H54 (cell line): ENCODE measurements at places on chromosomes 4 and X.

GRCh38 chr4:119564106-119564505 lies 64.5 kb downstream of the PDE5A start:
- no peak for DNase-seq

DNA sequence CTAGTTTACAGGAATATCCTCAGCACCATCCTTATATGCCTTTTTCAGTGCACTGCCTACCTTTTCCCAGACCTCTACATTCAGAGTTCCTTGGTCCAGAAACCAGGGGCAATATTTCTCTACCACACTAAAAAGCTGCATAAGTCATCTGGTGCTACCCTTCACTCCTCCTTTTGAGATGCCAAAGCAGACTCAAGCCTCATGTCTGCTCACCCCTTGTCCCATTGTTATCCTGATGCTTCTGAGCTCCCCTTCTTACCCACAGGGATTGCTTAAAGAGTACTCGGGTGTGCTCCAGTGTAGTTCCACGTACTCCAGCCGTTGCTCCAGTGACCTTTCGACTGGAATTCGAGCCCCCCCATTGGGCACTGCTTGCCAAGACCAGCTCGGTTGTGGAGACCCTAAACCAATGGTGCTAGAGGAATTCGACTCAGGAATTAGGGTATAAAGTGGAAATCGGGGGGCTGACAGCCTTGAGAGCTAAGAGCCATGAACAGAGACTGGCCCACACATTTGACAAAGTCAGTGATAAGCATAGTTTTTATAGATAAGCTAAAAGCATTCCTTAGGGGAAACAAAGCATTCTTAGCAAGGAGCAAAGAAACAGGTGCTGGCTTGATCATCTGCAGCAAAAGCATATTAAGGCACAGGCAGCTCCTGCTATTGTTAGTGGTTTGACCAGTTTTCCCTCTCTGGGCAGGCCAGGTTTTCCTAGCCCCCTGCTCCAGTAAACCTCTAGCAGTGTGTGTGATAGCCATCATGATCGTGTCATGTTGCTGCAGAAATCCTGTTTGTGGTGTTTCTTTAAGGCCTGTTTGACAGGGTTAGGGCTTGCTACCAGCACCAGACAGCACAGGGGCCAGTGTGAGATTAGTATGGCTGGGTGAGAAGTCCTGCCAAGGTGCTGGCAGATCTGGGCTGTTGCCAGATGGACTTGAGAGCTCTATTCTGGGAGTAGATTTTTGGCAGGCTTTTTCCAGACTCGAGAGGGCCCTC lies 57.5 kb upstream of the WDR1 start:
- DNase-seq, result no peak

DNA sequence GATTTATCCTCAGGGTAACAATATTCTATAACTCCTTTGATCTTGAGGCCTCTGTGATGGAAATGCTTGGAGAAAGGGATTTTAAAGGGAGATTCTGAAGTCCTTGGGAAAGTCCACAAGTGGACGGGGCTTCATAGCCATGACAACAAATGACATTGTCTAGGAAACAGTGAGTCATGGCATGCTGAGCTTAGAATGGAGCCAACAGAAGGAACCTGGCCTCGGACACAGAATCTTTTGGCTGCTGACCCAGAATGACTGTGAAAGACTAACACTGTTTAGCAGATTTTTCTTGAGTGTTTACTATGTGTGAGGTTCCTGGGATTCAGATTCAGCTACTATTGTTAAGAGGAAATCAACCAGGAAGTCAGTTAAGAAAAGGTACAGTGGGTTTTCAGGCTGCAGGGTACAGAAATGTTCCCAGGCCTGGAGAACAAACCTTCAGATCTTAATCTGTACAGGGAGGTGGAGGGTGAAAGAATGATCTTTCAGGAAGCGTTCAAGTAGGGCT lies 18.1 kb upstream of the CXCL2 start:
- no peak for DNase-seq

GRCh38 chrX:45712067-45712466 lies 511.4 kb upstream of the DIPK2B start:
- DNase-seq, result no peak

DNA sequence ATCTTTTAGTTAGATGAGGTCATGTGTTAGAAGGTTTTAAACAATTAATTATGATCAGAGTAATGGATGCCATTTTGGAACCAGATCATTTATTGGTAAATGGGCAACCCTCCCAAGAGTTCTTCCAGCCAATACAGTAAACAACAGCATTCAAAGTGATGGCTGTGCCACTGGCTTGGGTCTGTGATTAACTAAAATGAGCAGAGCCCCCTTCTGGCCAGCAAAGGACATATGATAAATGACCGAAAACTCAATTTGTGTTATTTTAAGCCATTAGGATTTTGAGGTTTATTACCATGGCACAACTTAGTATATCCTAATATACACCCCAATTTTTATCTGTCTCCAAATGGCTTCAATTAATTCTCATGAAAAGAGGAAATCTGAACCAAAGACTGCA lies 90.8 kb upstream of the NPFFR2 start:
- no peak for DNase-seq

DNA sequence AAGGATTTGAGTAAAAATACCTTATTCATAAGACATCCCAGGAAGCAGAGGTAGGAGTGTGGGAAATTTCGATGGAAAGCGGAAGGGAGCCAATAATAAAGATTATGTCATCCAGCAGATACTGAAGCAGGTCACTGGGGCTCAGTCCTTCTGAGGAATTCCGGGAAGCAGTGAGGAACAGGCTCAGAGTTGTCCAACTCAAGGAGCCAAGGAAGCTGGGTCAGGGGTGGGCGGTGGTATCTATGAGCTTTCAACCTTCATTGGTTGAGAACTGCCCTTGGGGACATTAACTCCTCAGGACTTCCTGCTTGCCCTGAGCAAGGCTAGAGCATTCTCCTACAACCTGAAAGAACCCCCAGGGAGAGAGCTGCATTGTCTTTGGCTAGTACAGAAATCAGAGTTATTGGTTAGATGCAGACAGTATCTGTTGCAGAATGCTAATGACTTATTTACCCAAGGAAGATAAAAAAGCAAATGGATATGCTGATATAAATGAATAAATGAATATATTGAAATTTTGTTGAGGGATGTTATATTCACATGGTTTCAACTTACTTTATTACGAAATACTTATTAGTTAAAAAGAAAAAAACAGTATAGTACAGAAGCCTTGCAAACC lies 68.2 kb downstream of the DMP1 start:
- no peak for DNase-seq

DNA sequence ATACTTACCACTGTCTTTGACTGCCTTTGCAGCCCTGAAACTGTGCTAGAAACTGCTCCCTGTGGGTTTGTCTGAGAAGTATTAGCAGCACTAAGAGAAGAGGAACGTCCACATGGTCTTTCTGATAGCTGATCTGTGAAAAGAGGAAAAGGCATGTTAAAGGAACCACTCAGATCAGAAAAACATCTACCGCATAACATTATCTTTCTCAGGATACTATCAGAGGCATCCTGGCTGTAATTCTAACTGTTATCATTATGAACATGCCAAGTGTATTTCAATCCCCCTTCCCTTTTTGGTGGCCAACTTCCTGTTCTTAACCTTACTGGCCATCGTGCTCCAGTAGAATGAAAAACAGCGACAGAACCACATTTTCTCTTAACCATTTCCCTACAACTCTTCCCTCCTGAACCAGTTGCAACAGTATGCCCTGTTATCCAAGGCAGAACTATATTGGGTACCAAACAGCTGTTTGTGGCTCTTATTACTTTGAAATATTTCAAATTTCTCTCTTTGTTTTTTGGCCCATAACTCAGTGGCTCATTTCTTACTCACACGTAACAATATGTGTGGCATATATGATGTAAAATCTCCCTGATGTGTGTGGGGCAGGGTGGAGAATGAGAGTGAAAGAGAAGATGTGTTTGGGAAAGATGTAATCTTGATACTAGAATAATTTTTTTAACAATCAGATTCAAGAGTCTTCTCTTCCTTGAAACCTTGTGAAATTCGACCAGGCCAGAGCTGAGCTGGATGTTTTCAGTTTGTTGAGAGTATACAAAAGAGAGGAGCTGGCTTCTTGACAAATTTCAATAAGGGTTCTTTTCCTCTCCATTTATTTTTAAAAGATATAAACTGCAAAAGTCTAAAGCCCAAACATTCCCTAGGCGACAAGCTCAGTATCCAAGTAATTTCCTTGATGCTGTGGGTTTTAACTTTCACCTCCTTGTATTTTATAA lies 35.2 kb downstream of the ARHGEF6 start:
- DNase-seq, result no peak

- no peak for DNase-seq
These were observed 43.4 kb downstream of the IDS start for GRCh38 chrX:149461746-149462145.

DNA sequence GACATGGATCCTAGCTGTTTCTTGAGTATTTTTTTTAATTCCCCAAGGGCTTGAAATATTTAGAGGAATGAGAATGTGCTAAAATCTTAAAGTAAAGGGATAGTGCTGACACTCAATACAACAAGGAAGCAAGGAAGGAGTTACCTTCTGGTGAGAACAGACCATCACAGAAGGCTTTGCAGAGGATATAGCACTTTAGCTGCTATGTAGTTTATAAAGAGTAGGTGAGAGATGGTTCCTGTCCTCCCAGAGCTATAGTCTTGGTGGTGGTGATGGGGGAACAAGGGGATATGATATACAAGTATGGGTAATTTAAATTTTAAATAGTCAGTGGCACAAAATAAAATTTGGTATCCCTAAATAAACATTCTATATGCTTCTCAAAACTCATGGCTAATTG lies 47.6 kb downstream of the MTHFD2L start:
- DNase-seq, result no peak

- DNase-seq, result no peak
These were observed 36.9 kb downstream of the MORC4 start for GRCh38 chrX:106963111-106963510.

GRCh38 chr4:163353054-163353453 lies 9.4 kb downstream of the NPY5R start:
- DNase-seq, result no peak

DNA sequence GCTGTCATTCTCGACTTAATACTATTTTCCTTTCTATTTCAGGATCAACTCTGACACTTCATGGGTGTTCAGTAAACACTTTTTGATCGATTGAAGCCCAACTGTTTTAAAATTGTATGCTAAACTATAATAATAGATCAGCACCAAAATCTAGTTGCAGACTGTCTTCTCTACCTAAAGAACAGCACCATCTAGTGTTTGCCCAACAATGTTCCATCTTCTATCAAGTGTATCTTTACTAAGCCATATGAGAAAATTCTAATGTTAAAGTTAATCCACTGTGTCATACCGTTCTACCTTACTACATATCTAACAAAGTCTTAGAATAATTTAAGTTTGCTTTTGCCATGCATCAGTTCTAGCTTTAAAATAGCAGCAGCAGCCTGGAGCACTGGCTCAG lies 113.0 kb upstream of the PRDX4 start:
- no peak for DNase-seq

DNA sequence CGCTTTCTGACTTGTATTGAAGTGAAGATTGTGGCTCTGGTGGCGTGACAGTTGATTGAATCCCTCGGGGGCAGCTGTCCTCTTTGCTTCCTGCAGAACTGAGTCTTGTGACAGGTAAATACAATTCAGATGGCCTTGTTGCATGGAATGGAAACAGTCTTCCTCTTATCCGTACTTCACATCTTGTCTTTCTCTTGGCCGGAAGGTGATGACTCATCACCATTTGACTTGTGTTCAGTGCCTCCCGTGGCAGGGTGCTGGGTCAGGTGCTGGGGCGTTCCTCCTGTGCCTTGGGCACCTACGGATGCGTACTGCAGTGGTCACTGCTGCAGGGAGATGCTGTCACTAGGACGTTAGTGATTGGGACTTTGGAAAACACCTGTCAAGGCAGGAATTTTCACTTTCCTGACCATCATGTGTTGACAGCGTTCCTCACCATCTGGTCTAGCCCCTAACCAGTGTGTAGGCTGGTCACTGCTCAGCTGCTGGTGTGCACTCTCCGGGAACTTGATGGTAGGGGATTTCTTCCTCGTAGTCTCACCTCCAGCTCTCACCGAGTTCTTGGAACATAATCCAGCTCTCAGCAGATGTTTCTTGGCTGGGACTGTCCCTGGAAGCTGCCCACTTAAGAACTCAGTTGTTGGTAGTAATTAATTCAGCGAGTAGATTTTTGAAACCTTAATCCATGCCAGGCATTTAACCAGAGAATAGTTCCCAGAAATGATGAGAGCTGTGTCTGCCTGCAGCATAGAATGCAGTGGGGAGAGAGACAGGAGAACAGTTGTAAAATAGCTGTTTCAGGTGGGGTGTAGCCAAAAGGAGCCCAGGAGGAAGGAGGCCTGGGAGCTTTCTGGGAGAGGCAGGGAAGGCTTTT lies 7.2 kb downstream of the TBC1D14 start:
- DNase-seq, result peak; percentile 55

GRCh38 chrX:8760021-8760420 lies 28.1 kb upstream of the ANOS1 start:
- no peak for DNase-seq

DNA sequence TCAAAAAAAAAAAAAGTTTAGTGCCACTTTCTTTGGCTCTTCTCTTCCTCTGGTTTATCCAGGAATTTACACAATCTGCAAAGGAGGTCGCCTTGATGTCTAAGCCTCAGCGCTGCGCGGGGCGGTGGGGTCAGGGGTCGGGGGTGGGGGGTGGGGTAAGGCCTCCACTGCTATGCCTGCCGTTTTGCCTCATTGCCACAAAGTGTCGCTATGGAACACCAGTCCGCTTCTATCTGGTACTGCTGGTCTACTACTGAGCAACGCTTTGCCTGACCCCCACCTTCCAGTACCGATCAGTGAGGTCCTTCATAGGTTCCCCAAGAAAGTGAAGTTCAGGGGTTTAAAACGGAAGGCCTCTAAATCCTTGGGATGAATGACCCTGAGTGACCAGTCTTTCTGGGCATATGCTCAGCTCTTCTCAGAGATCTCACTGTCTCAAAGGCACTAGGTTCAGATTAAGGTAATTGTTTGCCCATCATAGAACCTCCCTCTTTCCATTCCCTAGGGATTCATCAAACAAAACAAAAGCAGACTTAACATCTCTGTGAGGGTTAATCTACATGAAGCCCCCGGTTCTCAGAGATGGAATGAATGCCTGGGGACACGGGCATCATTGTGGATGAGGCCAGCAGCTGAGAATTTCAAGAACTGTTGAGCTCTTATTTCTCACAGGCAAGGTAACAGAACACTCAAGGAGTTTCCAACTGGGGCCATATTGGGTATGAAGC lies 16.9 kb upstream of the TSR2 start:
- DNase-seq, result no peak

DNA sequence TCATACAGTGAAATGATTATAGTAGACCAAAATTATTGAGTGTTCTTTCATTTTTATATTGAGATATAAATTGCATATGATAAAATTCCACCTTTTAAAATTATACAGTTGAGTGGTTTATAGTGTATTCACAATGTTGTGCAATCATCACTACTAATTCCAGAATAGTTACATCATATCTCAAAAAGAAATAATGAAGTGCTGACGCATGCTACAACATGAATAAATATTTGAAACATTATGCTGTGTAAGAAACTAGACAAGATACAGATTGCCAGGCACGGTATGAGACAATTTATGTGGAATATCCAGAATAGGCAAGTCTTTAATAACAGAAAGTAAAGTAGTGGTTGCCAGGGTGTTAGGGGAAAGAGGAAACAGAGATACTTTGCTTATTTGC lies 871.7 kb downstream of the FAM133A start:
- no peak for DNase-seq

GRCh38 chr4:12409507-12410190 lies 981.0 kb upstream of the HS3ST1 start:
- DNase-seq, result peak; percentile 0
